ENCODE measurements at places on chromosomes 4 and X. TPM values are rescaled to one million over a fixed set of nuclear protein-coding genes. Genes with fewer than 3 reads are reported as not detected.

- no peak overlapping the region for H3K27ac ChIP-seq
- no peaks in the 10 kb centered on the region for H3K27me3 ChIP-seq
- no peaks in the 10 kb centered on the region for H3K36me3 ChIP-seq
- no peak overlapping the region for H3K4me3 ChIP-seq
- no peak for DNase-seq
- no peaks in the 10 kb centered on the region for H3K4me1 ChIP-seq
These were observed 393.8 kb upstream of the GRID2 start for GRCh38 chr4:91909963-91910362.

Gene SPANXN5
- polyA plus RNA-seq: not detected

- peaks cover 3% of the 10 kb centered on the region for H3K4me1 ChIP-seq
- no peak overlapping the region for H3K4me3 ChIP-seq
- no peak for DNase-seq
- H3K27me3 ChIP-seq: no peaks in the 10 kb centered on the region
- H3K27ac ChIP-seq: no peak overlapping the region
These were observed 3.2 kb downstream of the GATA1 start for GRCh38 chrX:48789366-48790220.

Gene TMEM150C
- polyA plus RNA-seq: not detected

Gene KDR
- polyA plus RNA-seq: not detected

DNA sequence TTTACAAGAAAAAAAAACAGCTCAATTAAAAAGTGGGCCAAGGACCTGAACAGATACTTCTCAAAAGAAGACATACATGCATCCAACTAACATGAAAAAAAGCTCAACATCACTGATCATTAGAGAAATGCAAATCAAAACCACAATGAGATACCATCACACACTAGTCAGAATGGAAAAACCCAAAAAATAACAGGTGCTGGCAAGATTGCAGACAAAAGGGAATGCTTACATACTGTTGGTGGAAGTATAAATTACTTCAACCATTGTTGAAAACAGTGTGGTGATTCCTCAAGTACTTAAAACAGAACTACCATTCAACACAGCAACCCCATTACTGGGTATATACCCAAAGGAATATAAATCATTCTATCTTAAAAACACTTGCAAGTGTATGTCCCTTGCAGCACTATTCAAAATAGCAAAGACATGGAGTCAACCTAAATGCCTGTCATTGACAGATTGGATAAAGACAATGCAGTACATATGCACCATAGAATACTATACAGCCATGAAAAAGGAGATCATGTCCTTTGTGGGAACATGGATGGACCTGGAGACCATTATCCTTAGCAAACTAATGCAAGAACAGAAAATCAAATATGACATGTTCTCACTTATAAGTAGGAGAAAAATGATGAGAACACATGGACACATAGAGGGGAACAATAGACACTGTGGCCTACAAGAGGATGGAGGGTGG lies 97.6 kb downstream of the RAB28 start:
- peaks cover 24% of the 10 kb centered on the region for H3K4me1 ChIP-seq
- peaks cover 1% of the 10 kb centered on the region for H3K27me3 ChIP-seq
- H3K27ac ChIP-seq: no peak overlapping the region
- no peak for DNase-seq

DNA sequence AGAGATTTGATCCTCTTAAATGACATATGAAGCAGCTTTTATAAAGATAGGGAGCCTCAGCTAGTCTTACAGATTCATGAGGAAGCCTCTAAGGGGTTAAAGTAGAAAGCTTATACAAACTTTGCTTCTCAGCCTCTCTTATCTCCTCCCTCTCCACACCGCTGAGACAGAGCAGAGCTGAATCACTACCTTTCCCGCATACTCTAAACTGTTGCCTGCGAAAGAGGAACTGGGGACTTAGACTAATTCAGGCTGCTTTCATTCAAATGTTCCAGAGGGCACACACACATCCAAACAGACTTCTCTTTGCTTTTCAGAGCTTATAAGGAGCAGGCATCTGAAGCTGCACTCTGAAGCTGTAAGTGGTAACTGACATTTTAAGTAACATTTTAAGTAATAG lies at the start of gene SERTM2:
SERTM2 (plus strand) TSS at position 169 of the 400 bp plus-strand sequence. CDS start 7,213 bp downstream, outside the sequence.
- peaks cover 3% of the 10 kb centered on the region for H3K27me3 ChIP-seq
- H3K4me3 ChIP-seq: no peak within 1 kb of the TSS
- no peaks in the 10 kb centered on the region for H3K36me3 ChIP-seq

- H3K4me3 ChIP-seq: no peak overlapping the region
- H3K4me1 ChIP-seq: peaks cover 17% of the 10 kb centered on the region
- no peak overlapping the region for H3K27ac ChIP-seq
- H3K36me3 ChIP-seq: no peaks in the 10 kb centered on the region
- H3K27me3 ChIP-seq: peaks cover 2% of the 10 kb centered on the region
- no peak for DNase-seq
These were observed 83.2 kb downstream of the RBM47 start for GRCh38 chr4:40546506-40546905.

DNA sequence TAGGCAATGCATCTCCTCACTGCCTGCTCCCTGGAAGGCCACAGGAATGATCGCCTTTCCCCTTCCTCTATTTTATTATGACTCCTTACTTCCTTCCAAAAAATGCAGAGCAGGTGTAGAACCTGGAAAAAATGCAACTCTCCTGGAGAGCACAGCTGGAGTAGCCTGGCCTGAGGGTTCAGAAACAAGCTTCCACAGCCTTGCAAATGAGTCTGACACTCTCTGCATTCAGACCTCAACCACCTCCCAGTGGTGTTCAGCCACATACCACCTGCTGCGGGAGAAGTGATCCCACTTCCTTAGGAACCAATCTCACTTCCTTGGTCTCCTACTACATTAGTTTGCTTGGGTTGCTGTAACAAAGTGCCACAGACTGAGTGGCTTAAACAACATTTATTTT lies 368.1 kb upstream of the NOCT start:
- H3K4me3 ChIP-seq: no peak overlapping the region
- no peaks in the 10 kb centered on the region for H3K36me3 ChIP-seq
- no peak for DNase-seq
- H3K4me1 ChIP-seq: no peaks in the 10 kb centered on the region

Gene EIF2S3
- 80.6 TPM for polyA plus RNA-seq

DNA sequence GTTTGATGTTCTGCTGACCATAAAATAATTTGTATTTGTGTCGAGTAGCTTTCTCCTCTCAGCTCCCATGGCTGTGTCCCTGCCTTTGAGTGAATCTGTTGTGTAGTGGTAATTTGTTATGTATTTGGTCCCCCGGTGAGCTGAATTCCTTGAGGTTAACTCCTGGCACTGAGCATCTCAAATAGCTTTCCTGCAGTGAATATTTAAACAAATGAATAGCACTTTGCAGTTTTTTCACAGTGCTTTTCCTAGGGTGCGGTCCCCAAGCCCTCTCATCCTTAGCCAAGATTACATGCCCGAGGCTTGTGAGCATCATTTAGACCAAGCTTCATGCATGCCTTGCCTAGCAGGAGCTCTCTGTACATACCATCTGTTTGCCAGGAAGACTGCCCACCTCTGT lies 74.2 kb downstream of the CLDN34 start:
- H3K27ac ChIP-seq: no peak overlapping the region
- H3K27me3 ChIP-seq: no peaks in the 10 kb centered on the region
- no peak overlapping the region for H3K4me3 ChIP-seq

Gene SPANXB1
- not detected for polyA plus RNA-seq

Gene SAGE1
- polyA plus RNA-seq: not detected

DNA sequence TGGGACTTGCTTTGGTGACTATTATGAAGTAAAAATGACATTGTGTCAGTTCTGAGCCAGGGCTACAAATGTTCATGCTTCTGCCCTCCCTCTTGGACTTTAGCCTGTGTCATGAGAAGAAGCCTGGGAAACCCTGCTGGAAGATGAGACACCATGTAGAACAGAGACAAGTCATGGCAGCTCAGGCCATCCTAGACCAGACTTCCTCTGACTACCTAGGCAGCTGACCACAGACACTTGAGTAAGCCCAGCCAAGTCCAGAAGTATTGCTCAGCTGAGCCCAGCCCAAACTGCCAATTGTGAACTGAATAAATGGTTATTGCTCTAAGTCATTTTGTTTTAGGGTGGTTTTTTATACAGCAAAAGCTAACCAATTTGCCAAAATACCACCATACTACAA lies 467.6 kb upstream of the CNKSR2 start:
- peaks cover 2% of the 10 kb centered on the region for H3K27me3 ChIP-seq
- H3K36me3 ChIP-seq: no peaks in the 10 kb centered on the region
- no peak overlapping the region for H3K27ac ChIP-seq
- no peak overlapping the region for H3K4me3 ChIP-seq
- no peak for DNase-seq

Gene TRIM60
- not detected for polyA plus RNA-seq

DNA sequence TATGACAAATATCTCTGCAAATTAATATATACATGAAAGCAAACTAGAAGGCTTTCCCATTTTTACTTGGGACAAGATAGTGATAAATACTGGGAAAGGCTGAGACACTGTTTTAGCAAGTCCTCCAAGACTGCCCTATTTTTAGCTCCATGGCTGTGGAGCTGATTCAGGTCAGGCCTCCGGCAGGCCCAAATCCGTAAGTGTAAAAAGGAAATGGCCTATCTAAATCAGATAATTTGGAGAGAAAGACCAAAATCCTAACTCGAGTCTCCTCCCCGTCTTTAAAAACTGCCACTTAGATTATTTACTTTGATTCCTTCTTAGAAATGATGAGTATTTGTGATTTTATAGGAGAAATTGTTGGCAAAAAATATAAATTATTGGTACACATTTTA lies 2.9 kb downstream of the OTUD4 start:
- H3K27ac ChIP-seq: peak overlapping the region; percentile 99
- no peak for DNase-seq
- peaks cover 10% of the 10 kb centered on the region for H3K36me3 ChIP-seq

GRCh38 chr4:155532373-155533085 lies 134.1 kb upstream of the GUCY1A1 start:
- H3K36me3 ChIP-seq: no peaks in the 10 kb centered on the region
- H3K4me3 ChIP-seq: no peak overlapping the region
- H3K27me3 ChIP-seq: no peaks in the 10 kb centered on the region
- H3K4me1 ChIP-seq: no peaks in the 10 kb centered on the region
- DNase-seq: no peak
- no peak overlapping the region for H3K27ac ChIP-seq

GRCh38 chr4:80045786-80046185 lies 27.2 kb downstream of the ANTXR2 start:
- H3K4me1 ChIP-seq: no peaks in the 10 kb centered on the region
- H3K36me3 ChIP-seq: peaks cover 6% of the 10 kb centered on the region
- H3K27me3 ChIP-seq: peaks cover 2% of the 10 kb centered on the region

Gene MGAT4D
- polyA plus RNA-seq: not detected

GRCh38 chr4:86483773-86484172 lies 110.3 kb upstream of the PTPN13 start:
- H3K27me3 ChIP-seq: no peaks in the 10 kb centered on the region
- peaks cover 2% of the 10 kb centered on the region for H3K4me1 ChIP-seq
- no peaks in the 10 kb centered on the region for H3K36me3 ChIP-seq
- H3K27ac ChIP-seq: no peak overlapping the region

DNA sequence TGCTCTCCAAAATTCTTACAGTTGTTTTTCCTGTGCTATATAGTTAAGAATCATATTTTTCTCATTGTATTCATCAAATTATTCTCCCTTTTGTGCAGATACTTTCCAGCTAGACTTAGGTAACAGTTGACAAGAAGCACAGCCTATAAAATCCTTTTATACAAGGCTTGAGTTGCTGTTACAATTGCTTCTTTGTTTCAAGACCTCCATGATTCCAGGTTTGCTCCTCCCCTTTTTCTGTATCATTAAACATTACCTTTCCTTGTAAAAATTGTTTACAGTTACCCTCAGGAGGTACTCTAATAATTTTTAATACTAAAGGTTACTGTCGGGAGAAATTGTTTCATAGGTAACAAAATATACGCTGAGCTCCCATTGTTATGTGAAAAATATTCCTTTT lies 192.3 kb upstream of the GRID2 start:
- DNase-seq: no peak
- no peaks in the 10 kb centered on the region for H3K36me3 ChIP-seq
- no peaks in the 10 kb centered on the region for H3K27me3 ChIP-seq

GRCh38 chr4:6331018-6331417 lies 61.4 kb downstream of the WFS1 start:
- H3K27ac ChIP-seq: no peak overlapping the region
- no peak for DNase-seq
- peaks cover 12% of the 10 kb centered on the region for H3K4me1 ChIP-seq
- H3K36me3 ChIP-seq: no peaks in the 10 kb centered on the region

Gene SOWAHB
- not detected for polyA plus RNA-seq

DNA sequence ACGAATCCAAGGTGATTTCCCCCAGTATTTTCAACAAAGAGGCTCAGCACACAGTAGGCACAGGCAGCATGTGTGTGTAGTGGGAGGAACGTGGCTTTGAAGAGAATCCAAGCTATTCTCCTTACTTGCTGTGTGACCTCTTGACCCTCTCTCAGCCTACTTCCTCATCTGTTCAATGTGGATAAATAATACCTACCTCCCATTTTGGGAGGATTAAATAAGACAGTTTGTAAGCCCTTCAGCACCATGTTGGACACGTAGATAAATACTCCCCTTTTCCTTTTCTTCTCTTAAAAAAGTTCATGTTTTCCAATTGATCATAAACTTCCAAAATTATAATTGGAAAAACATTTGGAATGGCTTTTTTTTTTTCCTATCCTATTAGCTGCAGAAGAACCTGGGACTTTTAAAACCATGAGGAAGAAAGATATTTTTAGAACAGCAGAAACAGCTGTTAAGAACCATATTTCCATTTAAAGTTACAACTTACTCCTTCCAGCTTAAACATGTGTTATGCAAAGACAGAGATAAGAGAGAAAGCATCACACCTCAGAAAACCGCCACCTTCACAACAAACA lies 56.1 kb upstream of the TMEM131L start:
- no peak for DNase-seq
- H3K4me1 ChIP-seq: no peaks in the 10 kb centered on the region
- H3K27ac ChIP-seq: no peak overlapping the region
- no peaks in the 10 kb centered on the region for H3K27me3 ChIP-seq
- no peak overlapping the region for H3K4me3 ChIP-seq
- peaks cover 7% of the 10 kb centered on the region for H3K36me3 ChIP-seq

Gene TSPYL2
- 10.8 TPM for polyA plus RNA-seq

Gene PTCHD1
- not detected for polyA plus RNA-seq

GRCh38 chrX:39820938-39821708 lies 276.6 kb downstream of the BCOR start:
- H3K27me3 ChIP-seq: peaks cover 14% of the 10 kb centered on the region
- DNase-seq: no peak
- no peaks in the 10 kb centered on the region for H3K36me3 ChIP-seq
- peaks cover 5% of the 10 kb centered on the region for H3K4me1 ChIP-seq

- no peak overlapping the region for H3K4me3 ChIP-seq
- DNase-seq: no peak
- no peak overlapping the region for H3K27ac ChIP-seq
- H3K27me3 ChIP-seq: peaks cover 2% of the 10 kb centered on the region
- no peaks in the 10 kb centered on the region for H3K36me3 ChIP-seq
These were observed 46.1 kb upstream of the BMPR1B start for GRCh38 chr4:94711635-94712034.

DNA sequence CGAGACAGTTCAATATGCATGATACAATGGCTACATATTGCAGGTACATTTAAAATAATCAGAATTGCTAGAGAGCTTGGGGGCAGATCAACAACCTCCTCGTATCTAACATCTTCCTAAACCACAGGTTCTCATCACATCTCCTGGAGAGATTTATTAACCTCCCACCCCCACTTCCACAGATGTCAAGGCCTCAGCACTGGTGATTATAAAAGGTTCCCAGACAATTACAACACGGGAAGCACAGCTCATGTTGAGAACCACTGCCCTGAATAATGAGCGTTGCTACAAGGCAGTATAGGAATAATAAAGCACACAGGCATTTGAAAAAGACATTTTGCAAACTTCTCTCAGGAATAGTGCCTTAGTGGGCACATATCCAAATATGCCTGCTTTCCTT lies 42.8 kb downstream of the ELOVL6 start:
- peak overlapping the region; percentile 40 for H3K4me3 ChIP-seq
- H3K27me3 ChIP-seq: no peaks in the 10 kb centered on the region
- H3K27ac ChIP-seq: peak overlapping the region; percentile 1
- no peaks in the 10 kb centered on the region for H3K36me3 ChIP-seq

All from immature natural killer cell (primary cell).